H7 (cell line): ENCODE measurements at places on chromosomes 2 and 18.

GRCh38 chr18:13653746-13654433 lies 72.5 kb downstream of the FAM210A start:
- no peak for DNase-seq

- peak; percentile 37 for DNase-seq
Observed at GRCh38 chr2:232891621-232892071, 21.6 kb downstream of the SNORC start.

GRCh38 chr2:216222650-216223352 lies 113.7 kb downstream of the XRCC5 start:
- peak; percentile 33 for DNase-seq

DNA sequence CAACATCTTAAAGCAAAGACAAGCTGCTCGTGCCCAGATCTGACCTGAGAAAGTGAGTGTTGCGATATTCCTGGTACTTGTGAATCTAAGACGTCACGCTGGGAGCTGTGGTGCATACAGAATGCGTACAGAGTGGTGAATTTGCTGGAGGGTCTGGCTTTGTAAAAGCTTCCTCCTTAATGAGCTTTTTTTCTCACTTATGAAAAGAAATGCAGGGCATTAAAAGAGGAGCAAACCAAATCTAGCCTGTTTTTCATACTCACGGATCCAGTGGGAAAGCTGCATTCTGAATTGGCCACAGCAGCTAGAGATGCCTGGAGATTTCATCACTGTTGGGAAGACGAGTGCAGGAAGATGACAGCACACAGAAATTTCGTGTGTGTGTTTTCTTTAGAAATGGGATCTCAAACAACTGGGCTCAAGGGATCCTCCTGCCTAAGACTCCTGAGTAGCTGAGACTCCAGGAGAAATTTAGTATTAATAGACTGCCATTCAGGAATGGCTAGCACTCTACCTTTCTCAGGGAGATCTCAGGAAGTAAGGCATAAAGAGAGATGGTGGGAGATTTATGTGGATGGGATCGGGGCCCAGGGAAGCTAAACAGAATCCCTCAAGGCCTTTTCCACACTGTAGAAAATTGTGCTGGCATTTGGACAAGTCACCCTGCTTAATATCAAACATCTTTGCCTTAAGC lies 181.3 kb downstream of the ALPK2 start:
- DNase-seq: peak; percentile 62

DNA sequence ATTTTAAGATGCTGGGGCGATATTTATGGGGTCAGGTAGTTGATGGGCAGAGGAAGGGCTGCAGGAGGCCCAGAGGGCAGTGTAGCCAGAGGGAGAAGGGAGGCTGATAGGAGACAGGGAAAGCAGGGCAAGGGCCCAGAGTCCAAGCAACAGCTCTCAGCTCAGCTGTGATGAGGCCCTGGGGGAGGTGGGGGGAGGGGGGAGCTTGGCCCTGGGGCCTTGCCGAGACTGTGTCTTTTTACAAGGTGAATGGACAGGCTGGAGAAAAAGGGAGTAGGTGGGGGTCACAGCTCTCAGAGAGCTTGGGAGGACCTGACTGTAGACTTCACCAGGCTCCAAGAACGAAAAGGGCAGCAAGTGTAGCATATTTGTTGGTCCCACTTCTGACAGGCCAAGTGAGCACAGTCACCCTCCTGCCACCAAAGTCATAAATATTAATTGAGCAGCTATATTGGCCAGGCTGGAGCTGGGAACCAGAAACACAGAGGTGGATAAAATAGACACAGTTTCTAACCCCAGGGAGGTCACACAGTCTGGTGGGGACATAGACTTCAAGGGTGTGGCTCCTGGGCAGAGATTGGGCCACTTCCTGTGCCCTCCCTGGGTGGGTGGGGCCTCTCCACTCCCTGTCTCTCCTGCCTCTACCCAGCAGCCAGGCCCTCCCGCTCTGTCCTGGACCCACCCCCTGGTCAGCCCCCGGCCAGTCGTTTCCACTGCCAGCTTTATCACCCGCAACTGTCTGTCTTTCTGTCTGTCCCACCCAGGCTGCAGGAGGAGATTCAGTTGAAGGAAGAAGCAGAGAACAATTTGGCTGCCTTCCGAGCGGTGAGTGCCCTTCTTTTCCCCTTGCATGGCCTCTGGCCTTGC lies 1.4 kb downstream of the DES start:
- DNase-seq: peak; percentile 60

DNA sequence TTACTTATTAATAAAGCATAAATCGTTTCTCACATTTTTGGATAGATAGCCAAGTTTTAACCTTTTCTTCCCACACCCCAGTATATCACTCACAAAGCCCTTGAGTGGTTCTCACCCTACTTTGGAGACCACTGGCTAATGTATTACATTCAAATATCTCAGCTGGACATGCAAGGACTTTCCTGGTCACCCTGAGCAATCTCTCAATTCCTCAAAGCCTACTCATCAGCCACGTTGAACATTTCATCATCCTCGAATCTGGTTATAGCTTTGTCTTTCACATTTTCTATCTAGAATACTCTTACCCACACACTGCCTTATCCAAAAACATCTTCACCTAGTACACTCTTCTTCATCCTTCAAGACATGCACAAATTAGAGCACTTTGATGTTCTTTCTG lies 71.1 kb upstream of the MAPRE2 start:
- DNase-seq: no peak

GRCh38 chr18:64100116-64100922 lies 48.6 kb downstream of the LINC00305 start:
- DNase-seq: no peak

- DNase-seq: no peak
Observed at GRCh38 chr2:180907731-180908130, 72.7 kb upstream of the UBE2E3 start.

- no peak for DNase-seq
Observed at GRCh38 chr2:188819792-188820191, 154.4 kb upstream of the COL3A1 start.

DNA sequence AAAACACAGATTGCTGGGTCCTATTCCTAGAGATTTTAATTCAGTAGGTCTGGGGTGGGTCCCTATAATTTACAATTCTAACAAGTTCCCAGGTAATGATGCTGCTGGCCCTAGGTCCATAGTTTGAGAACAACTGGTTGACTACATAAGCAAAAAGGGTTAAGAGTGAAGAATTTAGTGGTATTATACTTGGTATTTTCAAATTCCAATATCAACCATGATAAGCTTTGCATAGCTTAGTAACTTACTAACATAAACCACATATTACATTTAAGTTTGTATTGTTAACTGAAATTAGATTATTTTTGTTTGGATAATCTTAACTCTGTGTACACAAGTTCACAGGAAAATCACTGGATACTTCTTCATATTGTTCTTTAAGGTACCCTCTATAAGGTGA lies 862.9 kb upstream of the ACVR2A start:
- no peak for DNase-seq

DNA sequence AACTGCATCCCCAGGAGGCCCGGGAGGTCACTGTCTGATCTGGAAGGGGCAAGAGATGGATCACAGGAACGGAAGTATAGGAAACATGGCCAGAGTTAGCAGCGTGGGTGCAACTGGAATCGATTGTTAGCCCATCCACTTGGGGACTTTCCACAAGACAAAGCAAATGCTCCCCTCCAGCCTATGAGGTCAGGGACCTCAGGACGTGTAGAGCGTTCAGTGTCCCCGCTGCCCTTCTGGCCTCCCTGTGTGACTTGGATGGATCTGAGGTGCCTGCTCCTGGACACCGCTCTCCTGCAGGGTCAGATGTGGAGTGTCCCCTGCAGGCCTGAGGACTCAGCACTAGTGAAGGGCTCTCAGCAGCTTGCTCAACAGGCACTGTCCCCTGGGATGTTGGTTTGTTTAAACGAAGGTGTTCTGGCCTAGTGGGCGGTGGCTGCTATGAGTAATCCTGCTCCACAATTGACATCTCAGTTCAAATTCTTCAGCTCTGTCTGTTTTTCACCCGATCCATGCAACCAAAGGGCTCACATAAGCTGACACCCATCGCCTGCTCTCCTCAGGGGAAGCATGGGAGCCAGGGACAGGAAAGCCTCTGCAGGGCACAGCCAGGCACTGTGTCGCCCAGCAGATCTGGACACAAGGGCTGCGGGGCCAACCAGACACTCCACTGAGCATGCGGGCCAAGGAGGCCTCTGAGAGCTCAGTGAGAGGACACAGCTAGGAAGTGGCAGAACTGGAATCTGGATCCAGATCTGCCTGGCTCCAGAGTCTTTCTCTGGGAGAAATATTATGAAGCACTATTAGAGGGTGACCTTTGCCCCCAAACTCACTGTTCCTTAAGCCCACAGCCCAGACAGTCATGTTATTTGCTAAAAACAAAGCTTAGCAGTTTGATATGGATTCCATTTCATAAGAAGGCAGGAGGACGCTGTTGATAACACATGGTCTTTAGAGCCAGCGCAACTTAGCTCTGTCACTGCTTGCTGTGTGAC lies 78.5 kb downstream of the RHOB start:
- no peak for DNase-seq

DNA sequence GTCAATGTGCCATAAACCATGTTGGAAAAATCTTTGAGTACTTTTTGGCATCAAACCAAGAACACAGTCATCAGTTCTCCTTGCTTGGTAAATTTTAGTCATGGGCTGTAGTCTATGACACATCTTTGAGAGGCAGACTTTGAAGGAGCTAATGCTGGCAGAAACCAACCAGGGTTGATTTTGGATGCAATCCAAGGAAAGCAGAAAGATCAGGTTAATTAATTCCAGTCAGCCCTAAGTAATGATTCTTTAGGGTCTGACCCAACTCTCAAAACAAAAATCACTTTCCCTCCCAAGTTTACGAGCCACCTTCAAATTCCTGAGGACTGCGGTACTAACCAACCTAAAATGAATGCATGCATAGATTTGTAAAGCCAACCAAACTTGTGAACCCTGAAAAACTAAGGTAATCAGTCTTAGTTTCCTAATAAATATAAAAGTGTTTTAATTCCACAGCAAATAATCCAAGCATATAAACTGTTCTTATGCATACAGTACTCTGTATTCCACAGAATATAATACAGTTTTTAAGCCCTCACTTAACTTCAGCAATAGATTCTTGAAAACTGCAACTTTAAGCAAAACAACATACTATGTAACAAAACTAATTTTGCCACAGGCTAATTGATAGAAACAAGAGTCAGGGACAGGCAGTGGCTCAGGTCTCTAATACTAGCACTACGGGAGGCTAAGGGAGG lies 22.0 kb downstream of the AP1S3 start:
- DNase-seq: no peak

- DNase-seq: no peak
Observed at GRCh38 chr18:63570721-63571120, 16.4 kb upstream of the SERPINB13 start.

GRCh38 chr2:9057939-9058761 lies 54.7 kb upstream of the MBOAT2 start:
- DNase-seq: no peak

- no peak for DNase-seq
Observed at GRCh38 chr2:104290566-104290891, 563.4 kb upstream of the POU3F3 start.

DNA sequence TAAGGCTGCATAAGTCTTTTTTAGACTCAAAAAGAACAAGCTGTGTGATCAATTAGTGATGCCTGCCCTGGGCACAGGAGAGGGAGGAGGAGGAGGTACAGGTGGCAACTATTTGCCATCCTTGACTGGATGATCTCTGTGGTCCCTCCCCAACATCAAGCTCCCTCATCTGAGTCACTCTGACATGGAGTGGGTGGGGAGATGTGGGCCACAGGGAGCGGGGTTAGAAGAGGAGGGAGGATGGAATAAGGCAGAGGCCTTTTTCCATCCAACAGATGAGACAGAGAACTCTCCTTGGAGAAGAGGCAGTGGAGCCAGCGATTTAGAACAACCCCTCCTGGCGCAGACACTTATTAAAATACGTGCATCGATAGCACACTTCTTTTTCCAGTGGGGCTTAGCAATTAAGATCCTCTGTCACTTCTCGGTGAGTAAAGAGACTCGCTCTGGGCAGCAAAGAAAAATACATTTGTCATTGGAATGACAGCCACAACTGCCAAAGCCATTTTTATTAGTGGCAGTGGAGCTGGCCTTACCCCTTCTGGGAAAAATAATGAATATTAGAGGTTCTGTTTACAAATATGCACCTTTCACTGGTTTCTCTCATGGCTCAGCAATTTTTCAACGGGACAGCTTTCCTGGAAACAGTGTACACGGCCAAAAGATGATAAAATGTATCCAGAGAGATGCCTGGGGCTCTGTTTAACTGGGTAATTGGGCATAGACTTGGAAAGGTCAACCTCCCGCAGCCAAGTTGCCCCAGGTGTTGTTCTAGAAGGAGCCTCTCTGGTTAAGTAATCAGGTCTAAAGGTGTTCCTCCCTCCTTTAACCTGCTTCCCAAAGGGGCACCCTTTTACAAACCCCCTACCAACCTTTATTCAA lies 238.4 kb upstream of the CXCR4 start:
- no peak for DNase-seq

DNA sequence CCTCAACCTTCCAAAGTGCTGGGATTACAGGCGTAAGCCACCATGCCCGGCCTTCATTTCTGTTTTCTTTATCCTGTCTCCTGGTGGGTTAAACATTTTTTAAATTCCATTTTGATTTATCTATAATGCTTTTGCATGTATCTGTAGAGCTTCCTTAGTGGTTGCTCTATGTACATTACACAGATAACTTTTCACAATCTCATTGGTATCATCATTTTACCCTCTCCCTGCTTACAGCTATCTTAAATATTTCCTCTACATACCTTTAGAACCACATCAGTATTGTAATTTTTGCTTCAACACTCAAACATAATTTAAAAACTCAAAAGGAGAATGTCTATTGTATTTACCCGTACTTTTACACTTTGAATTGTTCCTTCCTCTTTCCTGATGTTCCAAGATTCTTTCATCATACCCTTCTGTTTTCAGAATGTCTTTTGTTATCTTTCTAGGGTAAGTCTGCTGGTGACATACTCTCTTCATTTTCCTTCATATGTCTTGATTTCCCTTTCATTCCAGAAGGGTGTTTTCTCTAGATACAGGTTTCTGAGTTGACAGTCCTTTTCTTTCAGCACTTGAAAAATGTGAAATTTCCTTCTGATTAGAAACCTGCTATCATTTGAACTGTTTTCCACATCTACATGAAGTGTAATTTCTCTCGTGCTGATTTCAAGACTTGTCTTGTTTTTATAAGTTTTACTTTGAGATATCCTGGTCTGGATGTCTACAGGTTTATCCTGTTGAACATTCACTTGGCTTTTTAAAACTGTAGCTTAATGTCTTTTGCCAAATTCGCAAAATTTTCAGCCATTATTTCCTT lies 21.9 kb downstream of the PPP3R1 start:
- DNase-seq: no peak

GRCh38 chr2:100833331-100833730 lies 13.4 kb downstream of the NPAS2 start:
- DNase-seq: no peak

- DNase-seq: no peak
Observed at GRCh38 chr2:112636605-112637288, 9.0 kb upstream of the SLC20A1 start.

DNA sequence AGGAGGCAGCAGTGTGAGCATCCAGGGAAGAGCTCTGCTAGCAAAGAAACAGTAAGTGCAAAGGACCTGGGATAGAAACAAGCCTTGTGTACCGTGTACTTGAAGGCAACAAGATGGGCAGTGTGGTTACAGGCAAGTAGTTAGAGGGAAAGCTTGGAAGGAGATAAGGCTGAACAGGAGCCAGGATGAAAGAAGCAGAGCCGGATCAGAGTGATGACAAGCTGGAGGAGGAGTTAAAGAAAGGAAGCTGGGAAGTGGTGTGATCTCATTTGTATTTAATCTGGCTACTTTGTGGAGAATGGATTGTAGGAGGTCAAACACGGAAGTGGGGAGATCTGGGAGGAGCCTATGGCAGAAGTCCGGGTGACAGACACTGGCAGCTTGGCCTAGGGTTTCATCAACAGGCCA lies 44.7 kb upstream of the VPS54 start:
- no peak for DNase-seq
